ENCODE measurements at places on chromosomes 12 and 14. TPM values are rescaled to one million over a fixed set of nuclear protein-coding genes. Genes with fewer than 3 reads are reported as not detected.

- H3K36me3 ChIP-seq: peaks cover 80% of the 10 kb centered on the region
- DNase-seq: peak; percentile 3
- H3K27me3 ChIP-seq: no peaks in the 10 kb centered on the region
- H3K4me1 ChIP-seq: no peaks in the 10 kb centered on the region
These were observed 26.4 kb downstream of the SETD3 start for GRCh38 chr14:99454246-99454645.

GRCh38 chr14:101004176-101004575, 100.7 kb upstream of the RTL1 start:
- H3K4me3 ChIP-seq: no peak overlapping the region
- H3K27me3 ChIP-seq: no peaks in the 10 kb centered on the region
- no peak overlapping the region for H3K27ac ChIP-seq
- H3K36me3 ChIP-seq: no peaks in the 10 kb centered on the region
- H3K4me1 ChIP-seq: no peaks in the 10 kb centered on the region

Gene DCP1B
- 35.4 TPM for total RNA-seq

Gene RIC8B
- total RNA-seq: 24.9 TPM

Gene MYO1H
- total RNA-seq: not detected

Gene PRB3
- 0.95 TPM for total RNA-seq

Data from endodermal cell (in vitro differentiated cells).